ENCODE measurements at places on chromosomes 4 and X.

DNA sequence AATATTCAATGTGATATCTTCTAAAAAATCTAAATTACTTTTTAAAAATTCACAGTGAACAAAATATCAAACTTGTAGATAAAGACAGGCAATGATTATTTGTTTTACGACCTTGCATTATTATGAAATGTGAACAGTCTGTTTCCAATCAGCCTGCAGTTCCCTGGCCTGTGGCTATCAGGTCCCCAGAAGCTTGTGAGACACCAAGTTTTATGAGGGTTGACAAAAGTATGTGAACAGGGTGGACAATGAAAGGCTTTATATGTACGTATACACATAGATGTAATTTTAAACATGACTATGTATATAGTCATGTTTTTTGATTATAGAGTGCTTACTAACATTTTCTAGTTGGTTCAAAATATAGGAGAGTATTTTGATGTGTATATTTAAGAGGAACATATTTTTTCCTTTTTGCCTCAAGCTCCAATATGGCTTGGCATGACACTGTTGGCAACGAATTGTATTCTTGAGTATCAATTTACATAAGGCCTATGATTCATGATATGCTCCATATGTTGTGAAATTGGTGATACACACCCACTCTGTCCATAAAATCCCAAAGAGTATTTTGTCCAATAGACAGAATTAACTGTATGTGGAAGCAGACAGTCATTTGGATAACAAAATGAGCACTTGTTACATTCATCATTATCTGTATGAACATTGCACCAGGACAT is 55.7 kb downstream of the BTC start:
- DNase-seq = no peak

- no peak for DNase-seq
Measured at GRCh38 chr4:89056953-89057398, at the start of gene FAM13A. FAM13A (minus strand) TSS chr4:89057185; CDS start chr4:89056964, 221 bp downstream.

DNA sequence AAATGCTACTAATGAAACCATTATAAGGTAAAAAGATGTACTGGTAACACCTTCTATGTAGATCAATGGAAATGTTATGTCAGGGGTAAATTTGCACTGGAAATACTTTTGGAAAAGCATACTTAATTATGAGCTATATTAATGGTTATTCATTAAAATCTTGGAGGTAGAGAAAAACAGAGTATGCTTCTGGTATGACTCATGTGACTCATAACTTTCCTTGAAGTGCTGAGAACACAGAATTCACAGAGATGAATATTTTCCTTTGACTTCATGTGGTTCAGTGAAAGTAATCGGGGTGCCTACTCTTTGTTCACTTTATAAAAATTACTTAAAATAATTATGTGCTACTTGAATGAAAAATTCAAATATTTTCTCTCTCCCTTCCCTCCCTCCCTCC is 254.2 kb downstream of the KCTD8 start:
- no peak for DNase-seq

DNA sequence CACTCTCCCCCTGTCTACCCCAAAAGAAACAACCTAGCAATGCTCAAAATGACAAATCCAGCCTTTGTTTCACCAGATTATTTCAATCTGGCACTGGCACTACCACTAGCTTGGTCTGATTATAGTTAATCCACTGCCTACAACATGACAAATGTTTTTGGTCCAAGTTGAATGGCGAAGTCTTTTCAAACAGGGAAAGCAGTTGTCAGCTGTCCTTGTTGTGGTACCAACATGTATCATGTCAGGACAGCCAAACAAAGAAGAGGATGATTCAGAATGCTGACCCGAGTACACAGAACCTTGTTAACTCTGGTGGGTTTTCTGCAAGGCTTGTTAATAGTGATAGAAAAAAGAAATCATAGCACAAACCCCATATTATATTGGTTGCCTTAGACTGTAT is 160.8 kb upstream of the ANK2 start:
- no peak for DNase-seq

DNA sequence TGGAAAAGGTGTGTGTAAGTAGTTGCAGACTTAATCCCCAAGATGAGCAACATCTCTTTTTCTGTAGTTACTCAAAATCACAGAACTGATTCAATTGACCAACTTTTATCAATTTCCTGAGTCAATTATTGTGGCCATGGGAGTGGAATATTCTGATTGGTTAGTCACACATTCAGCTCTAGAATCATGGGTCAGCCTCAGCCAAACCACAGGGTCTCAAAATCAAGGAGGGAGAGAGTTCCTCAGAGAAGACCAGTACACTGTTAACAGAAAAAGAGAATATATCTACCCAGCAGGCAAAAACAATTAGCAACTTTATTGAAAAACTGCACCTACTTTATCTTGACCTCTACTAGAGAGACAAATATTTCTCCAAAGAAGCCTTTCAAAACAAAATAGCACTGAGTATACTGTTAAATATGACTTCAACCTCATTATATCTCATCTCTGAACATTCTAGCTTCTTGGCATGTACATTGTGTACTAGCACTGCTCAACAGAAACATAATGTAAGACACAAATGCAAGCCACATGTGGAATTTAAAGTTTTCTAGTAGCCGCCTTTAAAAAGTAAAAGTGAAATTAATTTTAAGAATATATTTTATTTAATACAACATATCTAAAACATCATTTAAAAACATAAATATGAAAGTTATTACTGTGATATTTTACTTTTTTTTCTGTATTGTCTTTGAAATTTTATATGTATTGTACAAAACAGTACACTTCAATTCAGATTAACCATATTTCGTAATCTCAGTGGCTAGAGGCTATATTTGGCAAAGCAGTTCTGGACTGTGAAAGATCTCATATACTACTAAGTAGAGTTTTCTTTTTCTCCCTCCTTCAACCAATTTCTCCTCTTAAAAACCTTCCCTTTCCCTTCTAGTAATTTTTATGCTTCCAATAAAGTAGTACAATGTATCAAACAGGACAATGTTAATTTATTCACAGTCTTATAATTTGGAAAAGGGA is 11.8 kb upstream of the LCORL start:
- DNase-seq = no peak

DNA sequence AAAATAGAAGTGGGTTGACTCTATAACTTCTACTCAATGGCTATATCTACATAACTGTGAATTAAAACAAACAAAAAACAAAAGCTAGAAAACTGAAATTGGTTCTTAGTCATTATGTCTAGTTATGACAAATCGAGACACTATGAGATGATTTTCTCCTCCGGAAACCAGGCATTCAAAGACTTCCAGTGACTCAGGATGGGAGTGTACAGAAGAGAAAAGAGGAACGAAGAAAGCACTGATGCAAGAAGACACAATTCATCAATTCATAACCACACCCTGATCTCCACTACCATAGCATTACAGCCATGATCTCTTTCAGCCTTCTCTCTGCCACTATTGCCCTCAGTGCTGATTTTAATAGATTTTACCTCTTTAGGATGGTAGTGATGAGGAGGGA is 253.6 kb downstream of the CBLL2 start:
- no peak for DNase-seq

- DNase-seq = no peak
Measured at GRCh38 chr4:122980860-122981259, 58.5 kb upstream of the NUDT6 start.

DNA sequence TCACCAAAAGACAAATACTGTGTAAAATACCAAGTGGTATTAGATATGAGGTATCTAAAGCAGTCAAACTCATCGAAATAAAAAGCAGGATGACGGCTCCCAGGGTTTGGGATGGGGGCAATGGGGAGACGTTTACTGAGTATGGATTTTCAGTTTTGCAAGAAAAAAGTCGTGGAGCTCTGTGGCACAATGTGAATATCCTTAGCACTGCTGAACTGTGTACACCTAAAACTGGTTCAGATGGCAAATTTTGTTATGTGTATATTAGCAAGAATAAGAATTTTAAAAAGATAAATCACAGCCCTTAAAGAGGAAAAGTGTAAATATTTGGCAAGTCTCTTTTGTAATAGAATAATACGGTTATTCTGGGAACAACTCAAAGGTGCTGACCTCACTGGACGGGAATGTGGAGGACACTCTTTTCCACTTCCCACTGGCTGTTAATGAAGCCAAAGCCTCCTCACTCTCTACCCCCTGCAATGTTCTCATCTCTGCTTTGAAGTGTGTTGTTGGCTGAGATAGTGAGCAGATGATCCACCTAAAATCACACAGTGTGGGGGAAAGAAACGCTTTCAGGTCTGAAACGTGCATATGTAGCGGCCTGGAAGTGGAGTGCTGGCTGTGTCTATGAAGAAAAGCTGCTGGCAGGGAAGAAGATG is 49.2 kb downstream of the SEL1L3 start:
- no peak for DNase-seq

DNA sequence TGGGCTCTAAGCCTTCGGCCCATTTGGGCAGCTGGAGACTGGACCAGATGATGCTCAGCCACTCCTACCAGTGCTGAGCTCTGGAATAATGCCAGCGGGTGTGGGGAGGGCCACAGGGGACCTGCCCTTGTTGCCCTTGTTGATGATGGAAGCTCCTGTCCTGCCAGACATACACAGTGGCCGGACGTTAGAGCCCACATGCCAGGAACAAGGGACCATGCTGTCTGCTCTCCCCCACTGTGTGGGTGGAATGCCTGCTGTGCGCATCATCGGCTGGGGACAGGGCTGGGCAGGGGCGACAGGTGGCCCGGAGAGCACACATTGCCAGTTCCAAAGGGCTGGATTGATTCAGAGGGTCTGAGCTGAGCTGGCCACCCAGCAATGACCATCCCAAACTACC is 2.0 kb downstream of the ABLIM2 start:
- no peak for DNase-seq

DNA sequence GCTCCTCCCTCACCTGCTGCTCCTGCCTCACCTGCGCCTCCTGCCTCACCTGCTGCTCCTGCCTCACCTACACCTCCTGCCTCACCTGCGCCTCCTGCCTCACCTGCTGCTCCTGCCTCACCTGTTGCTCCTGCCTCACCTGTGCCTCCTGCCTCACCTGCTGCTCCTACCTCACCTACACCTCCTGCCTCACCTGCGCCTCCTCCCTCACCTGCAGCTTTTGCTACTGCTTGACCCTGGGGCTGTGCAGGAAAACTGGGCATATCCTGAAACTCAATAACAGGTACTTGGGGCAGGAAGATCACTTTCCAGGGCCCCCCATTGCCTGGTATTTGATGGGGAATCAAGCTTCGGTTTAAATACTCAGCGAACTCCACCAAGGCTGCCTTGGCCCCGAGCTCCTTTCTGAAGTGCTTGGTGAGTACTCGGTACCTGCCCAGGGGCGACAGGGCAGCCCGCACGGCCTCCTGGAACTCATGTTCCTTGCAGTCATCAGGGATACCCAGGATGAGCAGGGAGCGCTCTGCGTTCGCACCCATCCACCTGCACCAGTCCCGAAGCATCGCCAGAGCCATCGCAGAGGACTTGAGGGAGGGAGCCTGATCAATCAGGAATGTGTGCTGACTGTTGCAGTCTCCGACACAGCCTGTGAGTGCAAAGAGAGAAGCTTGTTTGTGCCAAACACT is 2.7 kb downstream of the PNMA6E start:
- no peak for DNase-seq

GRCh38 chr4:10947898-10948297 is 263.3 kb upstream of the CLNK start:
- no peak for DNase-seq

DNA sequence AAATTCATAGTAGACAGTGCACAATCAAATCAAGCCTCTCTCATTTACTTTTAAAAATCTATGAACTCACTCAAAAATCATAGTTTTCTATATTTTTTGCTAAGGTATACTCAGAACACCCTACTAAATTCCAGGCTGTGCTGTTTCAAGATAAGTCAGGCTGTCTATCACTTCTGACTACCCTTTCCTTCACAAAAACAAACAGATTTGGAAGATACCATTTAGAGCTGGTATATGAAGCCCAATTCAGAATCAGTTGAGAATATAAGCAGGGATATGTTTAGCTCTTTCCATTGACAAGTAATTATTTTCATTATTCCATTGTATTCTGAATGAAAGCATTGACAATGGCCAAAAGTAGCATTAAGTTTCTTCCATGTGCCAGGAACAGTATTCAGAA is 53.1 kb downstream of the CXCL1 start:
- DNase-seq = no peak

- DNase-seq = no peak
Measured at GRCh38 chr4:185304944-185305690, 90.6 kb downstream of the LRP2BP start.

DNA sequence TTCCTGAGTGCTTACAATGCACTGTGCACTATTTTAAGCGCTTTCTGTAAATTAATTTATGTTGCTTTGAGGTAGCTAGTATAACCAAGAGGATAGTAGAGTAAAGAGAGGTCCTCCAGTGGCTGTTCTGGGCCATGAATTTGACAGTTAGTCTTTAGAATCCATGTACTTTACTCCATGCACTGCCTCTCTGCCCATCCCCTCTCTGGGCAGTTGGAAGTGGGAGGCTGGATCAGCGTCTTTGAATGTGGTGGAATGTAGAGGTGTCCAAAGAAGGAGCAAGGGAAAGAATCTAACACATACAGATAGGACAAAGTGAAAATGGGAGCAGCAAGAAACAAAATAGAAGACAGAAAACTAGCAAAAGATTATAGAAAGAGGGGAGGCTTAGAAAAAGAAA is 712.6 kb downstream of the GRID2 start:
- no peak for DNase-seq

DNA sequence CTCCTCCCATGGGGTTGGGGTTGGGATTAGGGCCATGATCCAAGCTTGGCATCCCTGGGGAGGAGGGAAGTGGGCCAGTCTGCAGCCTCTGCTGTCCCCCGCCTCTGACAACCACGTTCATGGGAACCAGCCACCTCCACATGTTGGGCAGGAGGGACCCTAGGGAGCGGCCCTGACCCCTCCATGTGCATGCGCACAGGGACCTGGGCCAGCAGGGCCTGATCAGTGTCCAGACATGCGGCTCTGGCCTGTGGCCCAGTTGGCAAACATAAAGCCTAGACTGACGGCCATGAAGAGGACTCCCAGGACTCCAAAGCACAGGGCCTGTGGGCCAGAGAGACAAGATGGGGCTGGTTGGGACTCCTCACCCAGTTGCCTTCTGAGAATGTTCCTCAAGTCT is 11.3 kb downstream of the SLC38A5 start:
- no peak for DNase-seq

DNA sequence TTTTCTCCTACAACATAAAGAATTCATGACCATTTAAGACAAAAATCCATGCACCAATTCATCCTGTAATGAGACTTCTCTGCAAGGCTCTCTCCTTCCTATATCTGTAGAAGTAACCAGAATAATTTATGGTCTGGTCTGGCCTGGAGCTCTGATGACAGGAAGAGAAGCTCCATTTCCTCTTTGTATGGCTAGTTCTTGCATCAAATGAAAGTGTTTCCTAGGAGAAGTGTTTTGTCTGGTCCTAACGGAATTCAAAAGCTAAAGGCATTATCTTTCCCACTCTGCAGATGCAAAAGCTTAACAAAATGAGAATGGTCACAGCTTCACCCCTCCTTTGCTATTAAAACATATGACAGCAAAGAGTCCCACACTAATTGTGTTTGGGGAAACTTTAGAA is 55.1 kb downstream of the SPATA18 start:
- DNase-seq = no peak
